Coronary artery (tissue), 2 donors: ENCODE measurements at places on chromosomes 3 and 15.

DNA sequence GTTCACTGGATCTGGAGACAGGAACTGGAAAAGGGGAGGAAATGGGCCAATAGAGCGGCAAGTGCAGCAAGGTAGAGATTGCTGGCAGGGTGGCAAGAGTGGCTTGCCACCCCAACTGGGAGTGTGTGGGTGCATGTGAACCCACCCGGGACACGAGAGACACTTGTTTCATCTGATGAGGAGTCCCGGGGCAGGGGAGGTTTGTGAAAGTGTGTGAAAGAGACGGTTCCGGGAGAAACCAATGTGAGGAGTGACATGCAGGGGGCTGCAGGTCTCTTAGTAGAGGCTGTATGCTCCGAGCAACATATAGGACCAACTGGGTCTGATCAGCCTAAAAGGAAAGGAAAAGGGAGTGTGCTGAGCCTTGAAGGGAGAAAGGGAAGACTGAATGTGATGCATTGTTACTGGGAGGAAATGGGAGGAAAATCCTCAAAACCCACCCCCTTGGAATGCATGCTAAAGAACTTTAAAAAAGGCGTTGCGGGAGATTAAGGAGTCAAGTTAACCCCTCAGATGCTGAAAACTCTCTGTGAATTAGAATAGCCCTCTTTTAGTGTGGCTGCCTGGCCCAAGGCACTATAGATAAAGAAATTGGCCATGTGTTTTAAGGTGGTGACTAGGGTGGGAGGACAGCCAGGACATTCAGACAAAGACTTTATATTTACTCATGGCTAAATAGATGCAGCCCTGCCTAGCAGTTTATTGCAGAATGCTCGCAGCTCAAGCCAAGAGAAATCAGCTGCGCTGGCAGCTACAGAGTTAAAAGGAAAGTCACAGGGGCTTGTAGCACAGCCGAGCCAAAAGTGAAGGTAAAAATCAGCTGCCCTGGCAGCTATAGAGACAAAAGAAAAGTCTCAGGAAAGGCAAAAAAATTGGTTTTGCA, 9.1 kb upstream of the SLC9C1 start:
- no peak for DNase-seq

DNA sequence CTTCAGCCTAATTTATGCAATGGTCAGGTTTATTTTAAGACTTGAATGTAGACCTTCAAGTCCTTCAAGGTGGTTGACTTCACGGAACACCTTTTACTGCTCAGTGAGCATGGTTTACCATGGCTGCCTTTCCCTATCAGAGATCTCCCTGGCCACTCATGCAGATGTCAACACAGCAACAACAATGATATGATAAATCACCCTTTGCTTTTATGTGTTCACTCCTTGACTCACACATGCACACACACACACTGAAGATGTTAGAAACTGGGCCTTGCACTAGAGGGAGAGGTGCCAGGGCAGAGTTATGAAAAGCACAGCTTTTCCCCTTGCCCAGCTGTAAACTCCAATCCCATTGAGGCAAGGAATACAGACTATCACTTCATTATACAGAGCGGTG, 134.4 kb downstream of the WNT5A start:
- DNase-seq: no peak

- DNase-seq: no peak
Measured at GRCh38 chr3:7651274-7651673, 790.4 kb downstream of the GRM7 start.

DNA sequence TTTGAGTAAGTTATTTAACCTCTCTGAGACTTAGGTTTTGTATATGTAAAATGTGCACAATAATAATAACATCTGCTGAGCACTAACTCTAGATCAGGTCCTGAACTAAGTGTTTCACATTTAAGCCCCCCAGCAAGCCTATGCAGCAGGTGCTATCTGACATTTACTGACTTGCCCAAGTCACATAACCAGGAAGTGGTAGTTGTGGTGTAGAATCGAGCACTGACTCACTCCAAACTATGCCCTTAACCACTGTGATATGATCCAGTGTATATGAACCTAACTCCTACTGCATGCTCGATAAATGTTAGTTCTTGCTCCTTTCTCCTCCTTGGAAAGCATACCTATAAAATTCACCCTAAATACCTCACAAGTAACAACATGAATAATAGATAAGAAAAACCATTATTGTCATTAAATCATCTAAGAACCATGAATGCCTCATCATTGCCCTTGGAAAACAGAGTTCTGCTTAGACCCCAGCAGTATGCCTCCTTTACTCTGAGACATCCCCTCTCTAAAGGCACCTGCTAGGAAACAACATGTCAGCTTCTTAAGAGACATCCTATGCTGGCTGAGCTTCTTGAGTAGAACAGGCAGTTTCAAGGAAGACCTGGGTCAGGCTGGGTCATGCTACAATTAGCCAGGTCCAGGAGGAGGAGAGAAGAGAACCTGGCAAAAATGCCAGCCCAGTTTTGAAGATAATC, 3.0 kb upstream of the SHC4 start:
- no peak for DNase-seq

GRCh38 chr3:38990621-38991020, 61.1 kb downstream of the SCN11A start:
- DNase-seq: no peak

- peak; percentile 63 for DNase-seq
Measured at GRCh38 chr15:65094294-65094995, 17.9 kb downstream of the KBTBD13 start.

DNA sequence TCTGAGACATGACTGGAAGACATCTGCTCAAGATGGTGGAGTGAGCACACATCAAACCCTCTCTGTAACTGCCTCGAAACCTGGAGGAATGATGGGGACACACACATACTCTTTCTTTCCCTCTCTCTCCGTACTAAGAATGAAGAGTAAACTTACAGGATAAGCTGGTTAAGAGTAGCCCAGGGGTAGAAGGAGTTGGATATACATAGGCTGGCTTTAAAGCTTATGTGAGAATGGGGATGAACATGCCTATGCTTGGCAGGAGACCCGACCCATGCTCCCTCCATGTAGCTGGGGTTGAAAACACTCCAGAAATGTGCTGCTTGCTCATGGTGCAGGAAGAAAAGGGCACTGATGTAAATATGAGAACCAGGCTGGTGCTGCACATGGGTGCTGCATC, 68.9 kb downstream of the IL20RB start:
- DNase-seq: no peak

DNA sequence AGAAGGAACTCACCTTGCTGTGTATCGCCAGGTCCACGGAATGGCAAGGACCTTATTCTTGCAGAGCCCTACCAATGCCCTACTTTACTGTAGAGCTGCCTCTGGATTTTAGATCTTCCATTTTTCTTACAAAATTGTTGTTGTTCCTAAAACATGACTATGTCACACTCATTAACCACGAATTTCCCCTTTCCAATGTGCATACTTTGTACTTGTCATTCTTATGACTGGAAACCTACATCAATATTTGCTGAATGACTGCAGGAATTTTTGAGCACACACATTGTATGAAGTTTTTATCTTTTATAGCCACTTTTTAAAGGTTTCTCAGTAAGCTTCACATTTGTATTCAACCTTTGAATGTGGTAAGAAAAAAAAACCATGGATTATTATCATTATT, 35.9 kb upstream of the CMSS1 start:
- no peak for DNase-seq

GRCh38 chr15:75929799-75930565, 26.3 kb downstream of the FBXO22 start:
- no peak for DNase-seq

DNA sequence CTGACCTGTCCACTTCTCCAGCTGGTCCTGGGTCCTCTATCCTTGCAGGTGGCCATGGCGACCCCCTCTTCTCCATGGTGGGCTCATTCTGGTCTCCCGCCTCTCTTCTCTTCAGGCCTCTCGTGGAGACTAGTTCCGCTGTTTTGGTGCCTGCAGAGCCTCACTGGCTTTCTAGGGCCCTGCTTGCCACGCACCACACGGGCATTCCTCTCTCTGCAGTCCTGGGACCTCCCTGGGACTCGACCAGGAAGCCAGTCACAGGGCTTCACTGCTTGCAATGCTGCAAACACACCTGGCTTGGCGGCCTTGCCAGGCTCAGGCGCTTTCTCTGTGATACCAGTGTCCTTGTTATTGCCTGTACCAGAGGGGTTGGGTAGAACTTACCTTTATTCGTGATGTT, 9.1 kb downstream of the SLC28A1 start:
- peak; percentile 56 for DNase-seq

- DNase-seq: no peak
Measured at GRCh38 chr3:43584043-43584826, 37.6 kb downstream of the ANO10 start.

DNA sequence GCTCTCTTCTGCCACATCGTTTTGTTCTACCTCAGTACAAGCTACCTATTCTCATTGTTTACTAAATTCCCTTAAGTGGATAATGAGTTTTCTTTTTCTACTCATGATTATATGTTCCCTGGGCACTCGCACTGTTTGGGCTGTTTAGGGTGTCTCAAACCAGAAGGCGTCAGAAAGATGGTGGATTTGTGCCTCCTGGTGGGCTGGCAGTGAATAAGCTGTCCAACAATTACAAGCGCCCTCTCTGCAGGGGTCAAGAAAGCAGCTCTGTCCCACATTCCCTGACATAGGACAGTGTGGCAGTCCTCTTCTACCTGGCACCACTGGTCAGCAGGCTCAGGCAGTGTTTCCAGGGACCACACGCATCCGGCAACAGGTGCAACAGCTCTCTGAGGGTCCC, 173.4 kb upstream of the PPP2R3A start:
- DNase-seq: no peak

GRCh38 chr3:64728428-64728827, 40.6 kb upstream of the ADAMTS9 start:
- no peak for DNase-seq

DNA sequence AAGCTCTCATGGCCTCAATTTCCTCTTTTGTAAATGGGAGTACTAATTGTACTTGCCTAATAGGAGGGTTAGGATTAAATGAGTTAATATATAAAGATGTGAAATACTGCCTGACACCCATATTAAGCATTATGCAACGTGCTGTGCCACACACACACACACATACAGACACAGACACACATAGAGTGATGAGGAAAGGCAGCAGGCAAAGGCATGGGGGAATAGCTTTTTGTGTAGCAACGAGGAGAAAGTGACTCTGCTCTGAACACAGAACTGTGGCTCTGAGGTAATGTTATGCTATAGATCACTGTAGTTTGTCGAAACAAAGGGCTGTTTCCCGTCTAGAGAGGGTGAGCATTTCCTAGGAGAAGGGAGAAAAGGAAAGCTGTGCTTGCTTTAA, 233.3 kb upstream of the SLCO3A1 start:
- DNase-seq: no peak

DNA sequence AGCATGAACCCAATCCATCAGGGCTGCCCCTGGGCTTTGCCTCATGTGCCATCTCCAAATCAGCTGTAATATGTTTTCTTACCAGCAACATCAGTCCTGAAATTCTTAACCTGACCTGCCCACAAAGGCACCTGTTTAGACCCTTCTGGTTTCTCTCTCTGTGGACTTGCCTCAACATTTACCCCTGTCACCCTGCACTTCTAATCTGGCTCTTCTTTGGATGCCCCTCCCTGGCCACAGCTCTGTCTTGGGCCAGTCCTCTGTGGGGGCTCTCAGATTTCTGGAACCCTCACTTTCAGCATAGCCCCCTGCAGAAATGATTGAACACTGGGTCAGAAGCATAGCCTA, 168.7 kb upstream of the STAC start:
- no peak for DNase-seq

GRCh38 chr3:146350852-146351251, 99.9 kb upstream of the PLSCR4 start:
- DNase-seq: no peak

- DNase-seq: peak; percentile 97
Measured at GRCh38 chr15:90557186-90558084, 27.7 kb downstream of the CRTC3 start.

DNA sequence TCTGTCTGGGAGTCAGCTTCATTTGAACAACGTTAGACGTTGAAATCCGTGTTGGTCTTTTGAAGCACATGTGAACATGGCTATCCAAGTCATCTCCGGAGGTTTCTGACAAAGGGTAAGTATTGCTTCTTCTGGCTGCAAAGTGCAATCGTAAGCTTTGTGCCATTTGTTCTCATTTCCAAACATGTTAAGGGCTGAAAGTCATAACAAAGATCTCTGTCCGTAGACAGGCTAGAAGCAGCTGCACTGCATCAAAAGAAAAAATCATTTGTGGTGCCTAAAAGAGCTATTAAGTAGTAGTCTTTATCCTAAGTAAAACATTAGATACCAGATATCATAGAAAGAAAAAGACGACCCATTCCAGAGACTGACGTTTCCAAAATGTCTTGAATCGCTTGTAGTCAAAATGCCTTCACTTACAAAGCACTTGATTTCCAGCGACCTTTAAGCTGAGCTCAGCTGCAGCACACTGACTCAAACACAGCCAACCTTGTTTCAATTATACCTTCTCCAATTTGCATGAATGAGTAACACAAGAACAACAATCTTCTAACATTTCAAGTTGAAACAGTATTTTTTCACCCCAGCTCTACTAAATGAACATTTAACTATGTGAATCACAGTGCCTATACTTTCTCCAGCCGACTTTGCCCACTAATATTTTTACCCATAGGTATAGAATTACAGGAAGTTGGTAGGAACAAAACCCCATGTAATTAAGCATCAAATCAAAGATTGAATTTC, 76.6 kb downstream of the NEDD4 start:
- no peak for DNase-seq

- no peak for DNase-seq
Measured at GRCh38 chr3:9553021-9553947, at the start of gene LHFPL4. LHFPL4 (minus strand) TSS chr3:9553822; CDS start chr3:9552679, 1,143 bp downstream.

DNA sequence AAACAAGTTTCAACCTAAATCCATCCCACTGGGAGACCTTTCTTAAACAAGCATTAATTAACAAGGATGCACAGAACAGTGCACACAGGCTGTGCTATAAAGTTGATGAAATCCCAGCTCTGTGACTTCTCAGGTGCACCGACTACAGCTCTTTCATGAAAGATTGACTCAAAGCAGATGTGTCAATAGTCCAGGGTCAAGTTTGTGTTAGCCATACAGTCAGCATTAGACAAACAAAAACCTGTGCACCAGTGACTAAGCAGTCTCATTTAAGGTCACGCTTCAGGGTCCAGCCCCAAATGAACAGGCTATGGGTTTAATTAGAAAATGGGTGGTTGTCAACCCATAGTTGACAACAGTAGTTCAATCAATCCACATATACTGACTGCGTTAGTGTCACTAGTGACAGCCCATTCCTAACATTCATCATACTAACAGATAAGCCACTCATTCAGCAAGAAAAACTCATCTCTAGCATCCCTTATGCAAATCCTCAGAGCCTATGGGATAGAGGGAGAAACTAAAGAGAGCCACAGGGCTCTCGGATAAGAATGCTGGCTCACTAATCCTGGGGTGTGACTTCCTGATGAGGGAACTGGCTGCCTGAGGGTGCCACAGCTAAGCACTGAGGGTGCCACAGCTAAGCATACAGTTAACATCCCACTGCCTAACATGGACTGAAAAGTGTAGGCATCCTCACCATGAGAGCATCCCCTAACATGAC, 84.1 kb downstream of the WNT5A start:
- DNase-seq: no peak

DNA sequence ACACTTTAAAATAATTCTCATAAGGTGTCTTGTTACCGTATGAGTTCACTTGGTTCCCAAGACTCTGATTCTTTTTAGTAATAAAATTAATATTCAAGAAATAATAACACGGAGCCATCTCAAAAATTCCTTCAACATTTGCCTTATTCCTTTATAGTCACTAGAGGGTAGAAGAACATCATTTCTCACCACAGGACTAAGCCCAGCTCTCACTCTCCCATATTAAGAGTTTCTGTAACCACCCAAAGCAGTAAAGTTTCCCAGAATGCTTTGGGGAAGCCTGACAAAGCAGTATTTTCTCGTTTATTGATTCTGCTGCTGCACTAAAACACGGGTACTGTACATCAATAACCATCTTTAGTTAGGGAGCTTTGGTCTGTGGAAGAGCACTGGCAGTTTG, 114.9 kb downstream of the MCTP2 start:
- no peak for DNase-seq

GRCh38 chr3:32428092-32429068, 36.7 kb downstream of the CMTM7 start:
- DNase-seq: no peak
